ENCODE measurements at places on chromosomes 3 and 15.

GRCh38 chr15:91383532-91383931 is 283.5 kb downstream of the SV2B start:
- DNase-seq = no peak

DNA sequence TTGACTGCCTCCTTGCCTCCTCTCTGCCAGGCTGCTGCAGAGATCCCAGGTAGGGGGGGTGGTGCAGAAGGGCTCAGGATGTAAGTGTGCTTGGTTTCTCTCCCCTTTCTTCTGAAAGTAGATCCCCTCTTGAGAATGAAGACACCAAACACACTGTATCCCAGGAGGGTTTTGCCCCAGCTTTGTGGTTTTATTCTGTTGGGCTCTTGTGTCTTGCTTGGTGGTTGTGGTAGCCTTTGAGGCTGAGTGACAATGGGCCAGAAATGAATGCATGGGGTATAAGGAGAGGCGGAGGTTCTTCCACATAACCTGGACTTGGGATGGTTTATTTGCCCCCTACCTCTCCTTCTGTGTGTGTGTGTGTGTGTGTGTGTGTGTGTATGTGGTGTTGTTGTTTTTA is 5.7 kb downstream of the PDIA5 start:
- no peak for DNase-seq

- peak; percentile 75 for DNase-seq
These were observed 725.5 kb upstream of the ARRDC4 start for GRCh38 chr15:97234851-97235610.

DNA sequence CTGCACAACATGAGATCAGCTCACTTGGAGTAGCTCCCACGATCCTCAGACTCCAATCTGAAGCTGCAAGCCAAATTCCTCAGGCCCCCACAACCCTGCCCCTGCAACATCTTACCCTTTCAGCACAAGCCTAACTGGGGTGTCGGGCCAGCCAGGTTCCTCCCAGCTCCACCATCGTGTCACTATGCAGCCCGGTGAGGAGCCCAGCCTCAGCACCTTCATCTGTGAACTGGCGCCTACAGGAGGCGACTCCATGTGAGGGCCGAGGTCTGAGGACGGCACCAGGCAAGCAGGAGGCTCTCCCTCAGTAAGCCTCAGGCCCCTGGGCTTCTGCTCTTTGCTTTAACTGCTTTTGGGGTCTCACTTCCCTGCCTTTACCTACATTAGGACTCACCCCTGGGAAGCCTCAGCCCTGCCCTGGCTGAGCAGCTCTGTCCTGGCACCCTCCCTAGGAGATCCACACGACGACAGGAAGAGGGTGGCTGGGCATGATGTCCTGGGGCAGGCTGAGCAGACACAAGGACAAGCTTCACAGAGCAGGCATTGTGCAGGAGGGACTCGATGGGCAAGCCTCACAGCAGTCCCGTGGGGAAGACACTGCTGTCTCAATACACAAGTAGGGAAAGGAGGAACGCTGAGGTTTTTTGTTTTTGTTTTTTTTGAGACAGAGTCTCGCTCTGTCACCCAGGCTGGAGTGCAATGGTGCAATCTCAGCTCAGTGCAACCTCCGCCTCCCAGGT is 104.6 kb downstream of the ADAMTS17 start:
- DNase-seq = no peak

- no peak for DNase-seq
These were observed 154.5 kb downstream of the KLF13 start for GRCh38 chr15:31481142-31481541.

GRCh38 chr3:118802325-118803095 is 232.1 kb downstream of the IGSF11 start:
- DNase-seq = no peak

DNA sequence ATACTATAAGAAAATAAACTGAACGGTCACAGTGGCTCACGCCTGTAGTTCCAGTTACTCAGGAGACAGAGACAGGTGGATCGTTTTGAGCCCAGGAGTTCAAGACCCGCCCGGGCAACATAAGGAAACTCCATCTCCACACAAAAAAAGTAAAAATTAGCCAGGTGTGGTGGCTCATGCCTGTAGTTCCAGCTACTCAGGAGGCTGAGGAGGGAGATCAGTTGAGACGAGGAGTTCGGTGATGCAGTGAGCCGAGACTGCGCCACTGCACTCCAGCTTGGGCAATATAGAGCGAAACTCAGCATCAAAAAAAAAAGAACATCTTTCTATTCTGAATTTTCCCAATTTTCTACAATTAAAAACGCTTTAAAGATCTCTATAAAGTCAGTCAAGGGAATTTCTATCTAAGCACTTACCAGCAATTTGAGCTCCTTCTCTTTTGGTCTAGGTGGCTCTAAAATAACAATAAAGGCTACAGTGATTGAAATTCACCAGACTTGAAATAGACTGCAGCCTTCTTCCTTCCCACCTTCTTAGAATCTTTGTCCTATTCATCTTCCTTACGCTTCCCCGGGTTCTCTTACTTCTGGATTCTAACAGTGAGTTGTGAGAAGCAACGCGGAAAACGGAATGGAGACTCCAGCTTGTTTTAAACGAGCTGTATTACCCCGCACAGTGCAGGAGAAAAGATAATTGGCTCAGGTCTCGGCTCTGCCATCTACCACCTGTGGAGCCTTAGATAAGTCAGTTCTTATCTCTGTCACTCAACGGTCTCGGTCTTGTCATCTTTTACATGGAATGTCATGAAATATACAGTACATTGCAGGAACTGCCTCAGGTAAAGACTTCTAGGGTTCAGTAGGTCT is 812 bp upstream of the SEC62 start:
- peak; percentile 5 for DNase-seq

DNA sequence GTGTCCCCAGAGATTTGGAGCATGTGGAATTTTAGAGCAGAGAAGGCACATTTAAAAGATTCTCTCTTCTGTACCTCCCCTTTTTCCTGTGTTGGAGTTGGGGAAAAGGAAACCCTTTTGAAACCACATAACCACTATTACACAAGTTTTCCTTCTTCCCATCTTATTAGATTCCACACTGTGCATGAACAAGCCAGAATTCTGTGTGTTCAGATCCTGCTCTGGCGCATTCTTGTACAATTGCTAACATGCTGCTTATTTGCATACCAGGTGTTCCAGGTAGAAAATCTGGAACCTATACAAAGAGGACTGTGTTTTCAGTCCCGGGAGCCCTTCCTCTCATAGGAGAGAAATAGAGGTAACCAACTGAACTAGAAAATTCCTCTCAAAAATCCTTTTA is 2.6 kb upstream of the CIB2 start:
- no peak for DNase-seq

DNA sequence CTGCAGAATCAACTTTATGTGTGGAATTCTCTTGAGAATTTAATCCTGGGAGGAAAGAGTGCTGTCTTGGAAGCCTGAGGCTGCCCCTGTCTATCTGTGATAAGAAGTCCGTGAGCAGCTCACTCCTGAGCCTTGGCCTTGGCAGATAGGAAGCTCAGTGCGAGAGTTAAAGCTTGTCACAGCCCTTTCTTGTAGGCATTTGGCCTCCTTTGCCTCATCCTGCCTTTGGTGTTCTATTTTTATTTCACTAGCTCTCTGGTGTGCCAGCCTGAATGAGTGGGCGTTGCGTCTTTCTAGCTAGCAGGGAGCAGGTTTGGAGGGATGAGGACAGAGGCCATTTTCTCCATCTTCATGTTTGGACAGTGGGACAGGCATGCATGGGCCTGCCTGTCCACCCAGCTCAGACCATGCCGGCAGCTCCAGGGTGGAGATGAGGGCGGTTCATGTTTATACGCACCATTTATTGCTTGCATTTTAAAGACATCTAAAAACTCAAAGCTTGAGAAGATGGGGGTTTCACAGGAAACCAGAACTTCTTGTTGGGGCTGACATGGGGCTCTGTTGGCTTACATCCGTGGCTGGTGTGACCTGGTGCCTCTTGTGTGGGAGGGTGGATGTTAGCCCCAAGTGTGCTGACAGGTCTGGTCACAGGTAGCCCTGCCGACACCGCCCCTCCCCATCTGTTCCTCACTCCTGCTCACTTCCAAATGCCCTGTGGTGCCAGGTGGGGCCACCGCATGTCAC is 29.8 kb downstream of the IRAK2 start:
- DNase-seq = no peak

DNA sequence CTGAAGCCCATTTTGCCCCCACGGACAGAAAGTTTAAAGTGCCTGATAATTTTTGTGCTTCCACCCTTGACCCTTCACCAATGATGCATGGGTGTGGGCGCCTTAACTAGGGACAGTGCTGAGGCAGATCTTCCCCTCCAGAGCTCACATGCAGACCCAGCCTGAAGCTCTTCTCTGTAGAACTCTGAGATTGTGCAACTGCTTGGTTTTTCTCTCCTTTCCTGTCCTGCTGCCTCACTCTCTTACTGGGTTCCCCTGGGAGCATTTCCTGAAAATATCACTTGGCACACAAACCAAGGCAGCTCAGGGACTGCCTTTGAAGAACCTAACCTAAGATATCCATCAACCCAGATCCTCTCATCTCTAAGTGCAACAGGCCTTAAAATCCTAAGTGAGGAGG is 220.3 kb upstream of the STT3B start:
- DNase-seq = no peak

GRCh38 chr3:33062866-33063265 is 34.1 kb downstream of the GLB1 start:
- DNase-seq = no peak

- DNase-seq = no peak
These were observed 24.5 kb downstream of the C15orf39 start for GRCh38 chr15:75225951-75226732.

DNA sequence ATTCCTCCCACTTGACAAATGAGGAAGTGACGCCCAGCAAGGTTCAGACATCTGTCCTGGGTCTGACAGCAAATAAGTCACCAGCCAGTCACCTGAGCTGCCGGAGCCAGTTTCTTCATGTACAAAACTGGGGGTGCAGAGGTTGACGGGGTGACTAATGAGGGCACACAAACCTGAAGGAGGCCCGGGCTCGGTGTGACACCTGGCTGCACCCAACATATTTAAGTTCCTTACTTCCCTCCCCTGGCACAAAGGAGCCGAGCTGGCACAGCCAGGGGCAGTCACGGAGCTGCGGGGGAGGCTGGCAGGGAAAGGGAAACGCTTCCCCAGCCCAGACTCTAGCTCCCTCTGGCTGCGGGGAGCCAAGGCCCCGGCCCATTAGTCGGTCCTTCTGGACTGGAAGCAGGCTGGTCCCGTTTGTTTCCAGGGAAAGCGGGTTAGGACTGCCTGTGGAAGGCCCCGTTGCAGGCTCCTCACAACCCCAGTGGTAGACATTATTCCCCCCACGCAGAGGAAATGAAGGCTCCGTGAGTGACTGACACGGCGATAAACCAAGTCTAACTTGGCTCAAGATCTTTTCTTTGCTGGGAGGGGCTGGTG is 2.3 kb downstream of the FBXL22 start:
- DNase-seq = peak; percentile 42

Data from fibroblast of lung (primary cell).